ENCODE measurements at places on chromosomes 11 and 22. TPM values are rescaled to one million over a fixed set of nuclear protein-coding genes. Genes with fewer than 3 reads are reported as not detected.
A peak's percentile ranks its signal among the peaks of the same experiment; 100 is the strongest.

GRCh38 chr11:9962722-9963121 is 298.8 kb downstream of the SWAP70 start:
- no peak for DNase-seq

The DMC1 gene
- polyA plus RNA-seq, result 8.1 TPM

DNA sequence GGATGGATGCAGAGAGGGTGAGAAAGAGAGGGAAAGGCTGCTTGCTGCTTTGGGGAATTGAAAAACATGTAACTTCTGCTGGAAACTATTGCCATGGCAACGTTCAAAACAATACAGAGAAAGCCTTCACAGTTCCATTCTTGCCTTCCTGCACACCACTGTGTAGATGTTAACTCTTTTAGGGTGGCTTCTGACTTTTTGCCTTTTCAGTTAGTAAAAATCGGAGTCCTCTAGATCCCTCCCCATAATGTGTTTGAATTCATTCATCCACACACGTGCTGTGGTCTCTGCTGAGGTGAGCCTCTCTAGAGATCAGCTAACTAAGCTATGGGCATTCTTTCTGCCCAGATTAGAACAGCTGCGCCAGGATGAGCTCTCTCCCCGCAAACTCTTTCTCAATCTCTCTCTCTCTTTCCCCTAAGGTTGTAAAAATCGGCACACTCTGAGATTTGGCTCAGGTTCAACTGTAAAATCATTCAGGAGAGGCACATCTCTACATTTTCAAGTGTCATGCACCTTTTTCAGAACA is 1178.3 kb downstream of the LRRC4C start:
- no peak for DNase-seq

The VSIG10L2 gene
- not detected for polyA plus RNA-seq

DNA sequence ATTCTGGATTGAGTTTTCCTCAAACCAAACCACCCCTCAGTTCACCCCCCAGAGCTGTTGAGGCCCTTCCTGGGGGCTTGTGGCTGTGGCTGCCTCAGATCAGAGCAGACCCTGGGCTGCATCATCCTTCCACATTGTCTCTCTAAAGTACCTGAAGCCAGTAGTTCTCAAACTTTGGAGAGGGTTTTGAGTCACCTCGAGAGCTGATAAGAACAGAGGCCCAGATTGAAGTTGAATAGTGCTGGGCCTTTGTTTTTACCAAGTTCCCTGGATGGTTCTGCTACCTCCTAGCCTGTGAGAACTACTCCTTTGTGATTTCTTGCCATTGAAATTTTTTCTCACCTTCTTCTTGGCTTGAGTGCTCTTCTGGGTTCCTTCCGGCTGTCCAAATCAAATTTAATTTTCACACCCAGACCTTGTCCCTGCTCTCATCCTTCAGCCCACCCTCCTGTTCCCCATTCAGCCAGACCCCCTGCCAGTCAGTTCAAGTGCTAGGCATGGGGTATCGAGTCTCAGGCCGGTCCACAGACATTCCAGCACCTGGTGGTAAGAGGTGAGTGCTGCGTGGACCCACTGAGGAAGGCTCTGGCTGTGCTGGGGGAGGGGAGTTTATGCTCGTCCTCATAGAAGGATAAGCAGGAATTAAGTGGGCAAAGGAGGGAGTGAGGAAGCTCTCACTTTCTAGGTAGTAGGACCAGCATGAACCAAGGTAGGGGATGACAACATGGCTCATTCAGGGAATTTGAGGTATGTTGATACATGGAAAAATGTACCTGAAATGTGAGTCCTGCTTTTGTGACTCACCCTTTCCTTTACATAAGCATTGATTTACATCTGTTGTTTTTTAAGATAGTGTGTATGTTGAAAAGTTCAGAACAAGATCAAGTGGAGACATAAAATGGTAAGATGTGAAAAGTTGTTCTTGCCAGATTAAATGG is 116.5 kb downstream of the PTPRJ start:
- DNase-seq, result no peak

DNA sequence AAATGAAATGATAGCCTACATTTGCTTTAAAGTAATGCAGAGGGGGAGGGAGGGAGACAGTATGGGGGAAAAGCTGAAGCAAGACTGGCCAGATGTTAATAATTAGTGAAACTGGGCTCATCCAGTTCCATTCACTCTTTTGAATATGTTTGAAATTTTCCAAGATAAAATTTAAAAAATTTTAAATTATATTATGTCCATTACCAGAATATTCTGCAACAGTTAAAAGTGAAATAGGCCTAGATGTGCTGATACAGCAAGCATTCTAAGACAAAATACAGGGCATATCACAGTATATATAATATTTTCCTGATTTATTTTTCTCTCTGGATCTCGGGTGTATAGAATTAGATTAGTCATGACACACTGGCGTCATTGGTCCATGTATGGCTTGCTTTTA is 13.6 kb upstream of the ZNRF3 start:
- DNase-seq, result no peak

The FOLR1 gene
- 50.8 TPM for polyA plus RNA-seq

The CNGA4 gene
- polyA plus RNA-seq, result 1.1 TPM

DNA sequence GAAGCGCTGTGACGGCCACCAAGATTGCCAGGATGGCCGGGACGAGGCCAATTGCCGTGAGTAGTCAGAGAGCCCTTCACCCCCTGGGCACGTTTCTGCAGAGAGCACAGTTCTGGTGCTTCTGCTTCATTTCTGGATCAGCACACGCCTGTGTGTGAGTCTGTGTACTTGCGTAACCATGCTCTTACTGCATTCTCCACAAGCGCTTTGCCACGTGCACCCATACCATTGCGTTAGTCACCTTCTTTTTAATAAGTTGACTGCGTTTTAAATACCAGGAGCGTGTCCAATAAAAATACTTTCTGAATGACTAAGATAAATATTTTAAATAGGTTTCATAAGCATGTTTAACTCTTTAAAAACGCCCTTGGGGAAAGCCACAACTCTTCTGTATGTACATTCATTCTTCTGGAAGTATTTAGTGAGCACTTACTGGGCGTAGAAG is 143.0 kb upstream of the SORL1-AS1 start:
- no peak for DNase-seq

The FAM83F gene
- 2.5 TPM for polyA plus RNA-seq

GRCh38 chr11:47392546-47393162 is 14.3 kb upstream of the SPI1 start:
- DNase-seq, result no peak

The SLC6A5 gene
- polyA plus RNA-seq, result 0.47 TPM

The LINC01488 gene
- polyA plus RNA-seq, result not detected

DNA sequence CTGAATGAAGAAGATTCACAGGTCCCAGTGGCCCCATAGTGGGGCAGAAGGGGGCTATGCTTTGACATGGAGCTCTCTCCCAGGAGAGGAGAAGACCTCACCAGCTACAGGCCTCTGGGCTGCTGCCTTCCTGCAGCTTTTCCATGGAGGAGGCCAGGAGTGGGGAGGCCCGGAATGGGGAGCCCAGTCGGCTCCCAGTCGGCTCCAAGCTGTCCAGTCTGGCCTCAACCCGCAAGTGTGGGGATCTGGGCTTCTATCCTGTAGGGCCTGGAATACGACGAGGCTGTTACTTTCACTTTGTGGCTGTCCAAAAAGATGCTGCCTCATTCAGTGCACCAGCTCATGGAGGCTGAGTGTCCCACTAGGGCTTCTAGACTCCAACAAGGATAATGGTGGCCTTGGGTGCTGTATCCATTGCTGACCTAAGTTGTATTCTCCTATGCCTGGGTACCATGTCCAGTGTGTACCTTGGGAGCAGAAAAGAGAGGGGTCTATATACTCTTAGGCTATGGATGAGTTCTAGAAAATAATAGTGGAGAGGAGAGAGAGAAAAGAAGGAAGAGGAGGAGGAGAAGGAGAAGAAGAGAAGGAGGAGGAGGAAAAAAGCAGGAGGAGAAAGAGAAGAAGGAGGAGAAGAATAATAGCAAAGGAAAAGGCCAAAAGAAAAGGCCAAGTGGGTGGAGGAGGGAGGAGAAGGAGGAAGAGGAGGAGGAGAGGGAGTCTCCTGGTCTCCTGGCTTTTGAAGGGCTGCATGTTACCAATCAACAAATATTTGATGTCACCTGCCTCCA is 1.1 kb downstream of the MYO18B start:
- no peak for DNase-seq

DNA sequence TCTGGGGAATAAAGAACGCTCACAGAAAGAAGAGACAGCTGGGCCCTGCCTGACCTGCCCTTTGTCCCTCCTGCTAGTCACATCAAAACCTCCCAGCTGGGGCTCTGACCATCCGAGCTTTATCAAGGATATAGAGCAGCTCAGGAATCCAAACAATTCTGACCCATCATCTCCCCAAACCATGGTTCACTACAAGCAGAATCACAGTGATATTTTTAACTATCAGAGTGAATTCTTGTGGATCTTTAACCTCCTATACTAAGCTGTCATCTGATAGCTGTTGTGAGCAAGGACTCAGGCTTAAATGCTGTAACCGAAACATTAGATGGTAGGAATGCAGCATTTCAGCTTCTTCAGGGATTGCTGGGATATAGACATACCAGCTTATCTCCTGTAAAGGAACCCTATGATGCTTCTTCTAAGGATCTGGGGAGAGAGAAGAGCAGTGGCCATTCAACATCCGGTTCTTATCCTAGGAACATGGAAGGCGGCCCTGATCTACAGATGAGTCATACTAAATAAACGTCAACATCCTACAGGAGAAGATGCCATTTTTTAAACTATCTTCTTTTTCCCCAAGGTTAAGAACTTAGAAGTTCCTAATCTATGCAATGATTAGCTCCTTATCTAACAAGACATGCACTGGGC is 84.7 kb upstream of the AKIP1 start:
- no peak for DNase-seq

The FXYD2 gene
- polyA plus RNA-seq, result 316 TPM

DNA sequence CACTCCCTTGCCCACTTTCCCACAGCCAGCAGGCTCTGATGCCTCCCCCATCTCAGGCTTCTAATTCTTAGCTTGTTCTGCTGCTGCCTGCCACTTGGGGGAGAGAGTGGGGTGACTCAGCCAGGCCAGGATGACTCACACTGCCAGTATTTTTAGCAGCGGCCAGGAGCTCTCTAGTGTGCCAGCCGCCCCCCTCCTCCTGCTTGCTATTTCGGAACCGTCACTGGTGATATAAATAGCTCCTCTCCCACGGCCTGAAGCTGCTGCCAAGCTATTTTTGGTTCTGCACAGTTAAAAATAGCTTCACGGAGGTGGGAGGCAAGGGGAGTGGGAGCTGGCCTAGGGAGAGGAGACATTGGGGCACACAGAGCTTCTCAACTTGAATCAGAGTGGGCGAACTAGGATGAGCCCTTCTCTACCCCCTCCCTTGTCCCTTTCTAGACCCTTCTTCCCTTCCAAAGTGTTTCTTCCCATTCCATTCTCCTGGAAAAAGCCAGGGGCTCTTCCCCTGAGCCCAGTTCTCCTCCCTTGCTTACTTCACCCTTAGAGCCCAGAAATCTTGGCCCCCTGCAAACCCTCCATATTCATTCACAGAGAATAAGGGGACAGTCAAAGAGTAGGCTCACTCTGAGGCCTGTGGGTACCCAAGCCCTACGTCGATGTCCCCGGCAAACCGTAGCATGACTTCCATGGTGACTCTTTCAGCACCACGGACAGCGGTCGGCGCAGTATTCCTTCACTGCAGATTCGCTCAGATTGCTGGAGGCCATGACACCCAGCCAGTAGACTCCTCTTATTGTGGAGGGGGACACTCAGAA is 2.5 kb upstream of the NPAS4 start:
- peak; percentile 79 for DNase-seq

The CHRM1 gene
- polyA plus RNA-seq, result not detected

DNA sequence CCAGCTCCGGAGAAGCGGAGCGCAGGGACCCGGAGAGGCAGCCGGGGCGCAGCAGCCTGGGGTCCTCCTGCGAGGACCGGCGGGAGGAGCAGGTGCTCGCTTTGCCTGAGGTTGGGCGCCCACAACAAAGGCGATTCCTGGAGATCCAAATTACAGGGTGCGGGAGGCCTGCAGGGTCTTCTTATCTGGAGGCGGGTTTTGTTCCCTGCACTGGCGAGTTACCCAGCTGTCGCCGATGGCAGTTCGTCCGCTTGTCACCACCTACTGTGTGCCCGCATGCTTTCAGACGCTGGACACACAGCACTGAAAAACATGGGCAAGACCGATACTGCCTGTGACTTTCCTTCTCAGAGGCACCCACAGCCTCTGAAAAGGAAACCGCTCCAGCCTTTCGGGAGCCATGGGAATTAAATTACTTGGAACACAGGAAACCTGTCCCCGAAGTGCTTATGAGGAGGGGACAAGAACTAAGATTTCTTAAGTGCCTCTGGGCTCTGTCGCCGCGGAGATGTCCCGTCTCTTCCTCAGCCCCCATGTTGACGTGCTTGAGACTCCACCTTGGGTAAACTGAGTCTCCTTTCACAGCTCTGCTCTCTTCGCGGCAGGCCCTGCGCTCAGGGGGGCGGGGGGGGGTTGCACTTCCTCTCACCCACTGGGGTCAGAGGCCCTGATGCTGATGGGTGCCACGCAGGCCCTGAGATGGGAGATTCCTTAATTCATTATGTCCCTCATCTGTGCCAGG is 1.3 kb upstream of the ZFTA start:
- DNase-seq, result no peak

- no peak for DNase-seq
Observed at GRCh38 chr22:46391486-46392136, 56.1 kb downstream of the TRMU start.

DNA sequence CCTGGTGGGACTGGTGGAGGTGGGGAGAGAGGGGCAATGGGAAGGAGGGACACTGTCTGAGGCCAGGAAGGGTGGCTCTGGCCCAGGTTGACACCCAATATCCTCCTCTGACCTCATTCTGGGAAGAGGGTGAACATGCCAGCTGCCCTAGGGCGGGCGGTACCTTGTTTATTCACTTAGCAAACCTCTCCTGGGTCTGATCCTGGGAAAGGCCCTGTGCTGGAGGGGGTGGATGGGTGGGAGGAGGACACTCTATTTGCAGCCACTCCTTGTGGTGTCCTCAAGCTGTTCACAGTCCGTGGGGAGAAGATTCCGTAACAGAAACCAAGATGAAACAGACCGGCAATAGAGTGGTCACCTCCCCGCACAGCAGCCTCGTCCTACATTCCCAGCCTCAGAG is 49.7 kb upstream of the EIF3D start:
- DNase-seq, result no peak

The ZBTB16 gene
- 0.93 TPM for polyA plus RNA-seq

- no peak for DNase-seq
Observed at GRCh38 chr11:32328392-32328791, 106.9 kb downstream of the WT1 start.

DNA sequence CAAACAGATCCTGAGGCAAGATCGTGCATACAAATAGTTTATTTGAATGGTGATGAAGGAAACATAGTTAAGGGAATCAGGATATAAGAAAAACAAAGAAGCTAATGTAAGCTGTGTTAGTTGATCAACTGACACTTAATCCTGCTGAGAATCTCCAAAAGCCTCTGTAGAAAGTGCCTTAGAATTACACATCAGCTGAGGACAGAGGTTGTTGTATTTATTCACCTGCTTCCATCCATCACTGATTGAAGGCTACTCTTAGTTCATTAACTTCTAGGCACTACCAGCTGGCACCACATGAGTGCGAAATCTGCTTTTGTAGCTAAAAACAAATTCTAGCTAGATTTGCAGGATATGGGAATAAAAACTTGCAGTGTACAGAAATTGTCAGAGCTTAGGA is 1082.0 kb upstream of the CNTN5 start:
- no peak for DNase-seq

DNA sequence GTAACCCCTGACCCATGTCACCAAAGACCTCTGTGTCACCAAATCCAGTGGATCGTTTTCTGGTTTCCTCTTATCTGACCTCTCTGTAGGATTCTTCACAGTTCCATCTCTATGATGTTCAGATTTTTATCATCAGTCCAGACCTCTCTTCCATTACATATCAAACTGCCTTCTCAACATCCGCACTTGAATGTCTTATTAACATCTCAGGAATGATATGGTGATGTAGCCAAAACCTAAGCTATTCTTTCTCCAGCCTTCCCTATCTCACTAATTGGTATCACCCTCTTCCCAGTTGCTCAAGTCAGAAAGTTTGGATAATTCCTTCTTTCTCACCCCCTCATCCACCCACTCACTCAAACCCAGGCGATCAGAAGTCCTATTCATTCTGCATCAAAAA is 13.4 kb downstream of the APLNR start:
- DNase-seq, result no peak
